Mesenteric fat pad (tissue), 1 donor: ENCODE measurements at places on chromosomes 6 and 20.

- DNase-seq, result no peak
Measured at GRCh38 chr6:47495207-47495606, 17.6 kb downstream of the CD2AP start.

- no peak for DNase-seq
Measured at GRCh38 chr6:126293891-126294524, 45.9 kb upstream of the CENPW start.

DNA sequence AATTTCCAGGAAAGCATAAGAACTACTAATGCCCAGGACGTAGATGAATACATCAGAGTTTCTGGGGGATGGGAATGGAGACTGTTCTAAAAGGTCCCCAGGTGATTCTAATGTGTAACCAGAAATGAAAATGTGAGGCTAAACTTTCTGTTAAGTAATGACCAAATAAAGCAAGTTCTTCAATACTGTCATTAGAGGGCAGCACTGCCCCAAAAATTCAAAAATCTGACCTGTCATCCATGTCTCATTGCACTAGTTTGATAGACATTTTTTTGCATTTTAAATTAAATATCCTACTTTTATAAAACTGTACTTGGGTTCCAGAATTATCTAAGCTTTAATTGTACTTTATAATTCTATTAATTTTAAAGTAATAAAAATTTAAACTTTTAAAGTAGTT lies 94.9 kb downstream of the RFX6 start:
- DNase-seq, result no peak

- peak; percentile 3 for DNase-seq
Measured at GRCh38 chr20:53723621-53724020, 130.0 kb upstream of the ZNF217 start.

DNA sequence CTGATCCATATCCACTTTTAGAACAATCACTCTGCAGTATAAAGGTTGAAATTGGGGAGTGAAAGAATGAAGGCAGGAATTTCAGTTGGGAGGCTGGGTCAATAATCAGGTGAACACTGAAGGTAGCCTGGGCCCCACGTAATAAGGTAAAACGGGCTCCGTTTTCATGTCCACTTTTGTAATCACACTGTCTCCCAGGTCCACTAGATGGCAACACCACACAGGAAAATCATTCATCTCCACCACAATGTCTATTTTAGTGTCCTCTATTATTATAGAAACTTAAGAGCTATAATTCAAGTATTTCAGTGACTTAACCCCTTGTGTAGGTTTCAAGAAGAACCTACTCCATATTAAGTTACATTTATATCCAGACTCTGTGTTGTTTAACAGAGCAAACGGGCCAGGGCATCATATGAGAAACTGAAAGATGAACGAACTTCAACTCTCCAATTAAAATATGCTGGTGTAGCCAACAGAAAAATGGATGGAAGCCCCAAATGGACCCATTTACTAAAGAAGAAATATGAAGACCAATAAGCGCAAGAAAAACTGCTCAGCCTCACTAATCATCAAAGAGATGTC lies 45.9 kb upstream of the MC3R start:
- DNase-seq, result no peak

DNA sequence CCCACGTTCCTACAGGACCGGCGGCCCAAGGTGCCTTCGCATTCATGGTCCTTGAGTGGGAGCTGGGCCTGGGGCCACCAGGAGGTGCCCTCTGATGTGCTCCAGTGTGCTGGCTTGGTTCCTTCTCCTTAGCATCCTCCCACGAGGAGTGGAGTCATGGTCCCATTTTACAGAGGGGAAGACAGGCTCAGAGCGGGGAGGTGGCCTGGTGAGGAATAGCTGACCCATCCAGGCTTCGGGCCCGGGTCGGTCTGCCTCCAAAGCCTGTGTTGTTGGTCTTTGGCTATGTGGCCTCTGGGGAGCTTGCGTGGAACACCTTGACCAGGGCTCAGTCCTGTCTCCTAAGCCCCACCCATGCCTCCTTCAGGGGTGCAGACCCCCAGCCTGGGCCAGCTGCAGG lies 22.8 kb downstream of the RBM38 start:
- DNase-seq, result no peak
